ENCODE measurements at places on chromosomes 6 and 20. TPM values are rescaled to one million over a fixed set of nuclear protein-coding genes. Genes with fewer than 3 reads are reported as not detected.

GRCh38 chr6:111411978-111412566, 70.9 kb downstream of the REV3L start:
- DNase-seq, result no peak

- no peak for DNase-seq
Observed at GRCh38 chr20:37821696-37822095, 81.2 kb upstream of the VSTM2L start.

- no peak for DNase-seq
Observed at GRCh38 chr6:83292900-83293843, 100.0 kb downstream of the RWDD2A start.

DNA sequence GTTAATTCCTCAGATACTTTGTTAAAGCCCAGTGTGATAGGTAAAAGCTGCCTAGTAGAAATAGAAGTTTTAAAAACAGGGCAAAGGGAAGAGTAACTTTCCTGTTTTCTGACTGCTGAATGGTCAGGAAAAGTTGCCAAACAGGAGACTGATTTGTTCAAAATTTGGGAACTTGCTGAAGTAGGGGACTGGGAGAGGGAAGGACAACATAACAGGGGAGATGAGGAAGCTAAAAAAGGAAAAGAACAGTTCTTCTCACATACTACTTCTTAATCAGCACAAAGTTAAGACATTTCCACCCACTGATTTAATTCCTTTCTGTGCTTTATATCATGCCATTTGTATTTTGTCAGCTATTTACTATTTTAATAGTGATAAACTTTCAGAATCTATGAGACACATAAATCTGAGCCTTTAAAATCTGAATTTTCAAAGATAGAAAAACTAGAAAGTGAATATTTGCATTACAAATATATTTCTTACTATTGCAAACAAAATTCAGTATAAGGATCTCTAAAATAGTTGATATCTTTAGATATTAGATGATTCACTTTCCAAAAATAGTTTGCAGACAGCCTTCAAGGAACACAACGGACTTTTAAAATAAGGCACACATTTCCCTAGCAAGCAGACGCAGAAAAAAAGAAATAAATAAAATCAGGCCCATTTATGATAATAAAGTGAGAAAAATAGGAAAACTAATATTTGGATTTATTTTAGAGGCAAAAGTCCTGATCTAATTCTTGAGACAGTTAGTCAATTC, 36.9 kb upstream of the SLC16A10 start:
- no peak for DNase-seq

DNA sequence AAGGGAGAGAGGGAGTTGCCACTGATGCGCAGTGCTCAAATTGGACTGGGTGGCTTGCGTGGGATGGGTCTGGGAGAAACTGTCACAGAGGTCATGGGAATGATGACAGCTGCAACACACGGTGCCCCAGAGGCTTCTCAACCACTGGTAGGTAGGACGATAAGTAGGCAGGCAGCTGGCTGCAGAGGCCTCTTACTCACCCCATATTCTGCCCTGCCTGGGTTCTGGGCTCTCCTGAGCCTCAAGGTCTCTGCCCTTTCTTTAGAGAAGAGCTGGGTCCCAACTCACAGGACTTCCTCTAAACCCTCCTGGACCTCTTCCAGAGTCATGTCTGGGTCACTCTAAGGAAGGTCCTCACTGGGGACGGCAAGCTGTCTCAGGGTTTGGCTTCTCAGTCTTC, 37.2 kb upstream of the RNF24 start:
- DNase-seq, result no peak

- peak; percentile 88 for DNase-seq
Observed at GRCh38 chr6:44058617-44059358, 68.5 kb downstream of the MRPL14 start.

GRCh38 chr6:18441251-18441979, 54.3 kb downstream of the RNF144B start:
- no peak for DNase-seq

GRCh38 chr6:143087856-143088255, 27.2 kb downstream of the AIG1 start:
- DNase-seq, result no peak

DNA sequence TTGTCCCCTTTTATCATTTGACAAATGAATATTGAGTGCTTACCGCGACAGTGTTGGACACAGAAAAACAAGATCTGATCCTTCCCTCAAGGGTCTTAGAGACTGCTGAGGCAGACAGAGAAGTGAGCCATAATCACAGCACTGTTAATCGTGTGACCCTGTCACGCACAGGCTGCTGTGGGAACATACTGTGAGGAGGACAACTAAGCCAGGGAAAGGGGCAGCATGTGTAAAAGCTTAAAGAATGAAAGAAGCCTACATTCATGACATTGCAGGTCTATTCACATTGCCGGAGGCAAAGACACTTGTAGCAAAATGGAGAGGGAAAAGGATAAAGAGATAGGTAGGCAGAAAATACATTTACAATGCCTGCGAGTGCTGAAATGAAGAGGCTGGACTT, 32.7 kb downstream of the TRDN start:
- no peak for DNase-seq

GRCh38 chr6:69881322-69882151, 15.2 kb downstream of the COL19A1 start:
- no peak for DNase-seq

- DNase-seq, result no peak
Observed at GRCh38 chr6:117829594-117830319, 77.3 kb upstream of the SLC35F1 start.

- DNase-seq, result no peak
Observed at GRCh38 chr20:10793766-10794165, 120.0 kb upstream of the JAG1 start.

DNA sequence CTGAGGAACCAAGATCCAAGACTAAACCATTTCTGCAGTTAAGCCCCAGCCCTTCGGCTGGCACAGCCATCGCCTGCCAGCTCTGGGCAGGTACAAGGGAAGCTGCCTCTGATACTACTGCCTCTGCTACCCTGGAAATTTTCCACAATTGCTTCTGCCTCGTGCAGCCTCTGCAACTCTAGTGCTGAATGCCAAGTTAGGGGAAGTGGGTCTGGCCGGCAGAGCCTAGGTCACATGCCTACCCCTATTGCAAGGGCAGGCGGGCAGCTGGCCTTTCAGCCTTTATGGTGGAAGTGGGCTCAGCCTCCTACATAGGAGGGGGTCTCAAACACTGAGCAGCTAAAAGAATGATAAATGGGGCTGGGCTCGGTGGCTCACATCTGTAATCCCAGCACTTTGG, 44.5 kb upstream of the TULP1 start:
- DNase-seq, result no peak

DNA sequence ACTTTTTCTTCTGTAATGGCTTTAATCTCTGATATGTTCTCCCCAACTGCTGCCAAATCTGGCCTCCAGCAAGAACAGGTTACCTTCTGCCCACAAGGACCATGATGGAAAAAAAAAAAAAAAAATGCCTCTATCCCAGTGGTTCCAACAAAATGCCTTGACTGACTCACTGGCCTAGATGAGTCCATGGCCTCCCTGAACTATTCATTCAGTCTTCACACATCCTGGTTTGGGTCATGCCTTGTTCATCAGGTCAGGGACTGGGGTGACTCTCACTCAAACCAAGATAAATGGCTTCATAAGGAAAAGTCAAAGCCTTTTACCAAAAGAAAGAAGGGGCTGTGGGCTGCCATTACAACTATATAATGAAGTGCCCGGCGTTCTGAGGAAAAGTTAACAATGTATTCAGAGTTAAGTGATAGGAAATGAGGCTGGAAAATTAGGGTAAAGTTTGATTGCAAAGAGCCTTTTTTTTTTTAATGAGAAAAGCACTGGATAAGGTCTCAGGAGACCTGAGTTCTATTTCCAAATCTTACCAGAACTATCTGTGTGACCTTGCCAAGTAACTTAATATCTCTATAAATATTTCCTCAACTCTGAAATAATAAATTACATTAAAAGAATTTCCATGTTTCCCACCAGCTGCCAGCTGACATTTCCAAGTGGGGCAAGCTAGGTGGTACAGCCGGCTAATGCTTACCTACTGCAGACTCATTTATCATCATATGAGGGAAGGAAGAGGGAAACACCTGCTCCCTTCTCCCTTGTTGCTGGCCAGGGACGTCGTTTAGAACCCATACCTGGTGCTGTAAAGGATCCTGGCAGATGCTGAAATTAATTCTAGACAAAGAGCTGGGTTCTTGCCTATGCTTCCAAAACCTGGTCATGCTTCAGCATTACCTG, 380.0 kb upstream of the MARCKS start:
- no peak for DNase-seq

DNA sequence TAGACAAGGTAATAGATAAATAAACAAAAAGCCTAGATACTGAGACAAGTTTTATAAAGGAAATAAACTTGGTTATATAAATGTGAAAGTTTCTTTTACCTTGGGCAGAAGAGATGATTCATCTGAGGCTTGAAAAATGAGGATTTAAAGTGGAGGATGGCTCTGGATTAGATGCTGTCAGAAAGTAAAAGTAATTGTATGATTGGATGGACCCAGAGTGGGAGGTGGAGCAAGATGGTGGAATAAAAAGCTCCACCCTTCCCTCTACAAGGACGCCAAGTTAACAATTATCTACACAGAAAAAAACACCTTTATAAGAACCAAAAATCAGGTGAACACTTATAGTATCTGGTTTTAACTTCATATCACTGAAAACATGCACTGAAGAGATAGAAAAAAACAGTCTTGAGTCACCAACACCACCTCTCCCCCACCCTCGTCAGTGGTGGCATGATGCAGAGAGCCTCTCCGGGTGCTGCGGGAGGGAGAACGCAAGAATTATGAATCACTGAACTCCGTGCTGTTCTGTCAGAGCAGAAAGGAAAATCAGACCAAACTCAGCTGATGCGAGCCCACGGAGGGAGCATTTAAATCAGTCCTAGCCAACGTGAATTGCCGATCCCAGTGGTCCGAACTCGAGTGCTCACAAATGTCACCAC, 84.7 kb upstream of the GJE1 start:
- DNase-seq, result no peak

GRCh38 chr6:143405373-143406154, 44.9 kb downstream of the ADAT2 start:
- DNase-seq, result no peak

Gene HCRTR2
- total RNA-seq, result not detected

Gene SALL4
- total RNA-seq, result 0.19 TPM

Gene C6orf163
- total RNA-seq, result 1.4 TPM

Gene PROCR
- 10.5 TPM for total RNA-seq

Gene GNAS-AS1
- total RNA-seq, result 0.38 TPM

Gene SRMS
- total RNA-seq, result not detected

Gene APOM
- 0.87 TPM for total RNA-seq

Gene PGC
- total RNA-seq, result not detected

Gene KCNG1
- 0.32 TPM for total RNA-seq
